ENCODE measurements at places on chromosomes 3 and 15.

DNA sequence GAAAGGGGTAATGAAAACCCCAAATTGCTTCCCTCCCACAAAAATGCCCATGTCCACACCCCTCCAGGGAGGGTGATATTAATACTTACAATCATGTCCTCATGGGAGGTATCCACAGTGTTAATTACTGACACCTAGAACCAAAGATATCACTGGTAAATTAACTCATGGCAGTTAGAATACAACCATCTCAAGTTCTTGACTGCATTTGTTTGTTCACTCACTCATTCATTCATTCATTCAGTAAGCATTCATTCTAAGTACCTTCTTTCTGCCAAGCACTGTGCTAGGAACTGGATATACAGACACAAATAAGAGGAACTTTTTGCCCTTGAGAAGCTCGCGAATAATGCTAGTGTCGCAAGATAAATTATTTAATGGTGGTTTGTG, 3.0 kb downstream of the SEC13 start:
- DNase-seq = no peak

DNA sequence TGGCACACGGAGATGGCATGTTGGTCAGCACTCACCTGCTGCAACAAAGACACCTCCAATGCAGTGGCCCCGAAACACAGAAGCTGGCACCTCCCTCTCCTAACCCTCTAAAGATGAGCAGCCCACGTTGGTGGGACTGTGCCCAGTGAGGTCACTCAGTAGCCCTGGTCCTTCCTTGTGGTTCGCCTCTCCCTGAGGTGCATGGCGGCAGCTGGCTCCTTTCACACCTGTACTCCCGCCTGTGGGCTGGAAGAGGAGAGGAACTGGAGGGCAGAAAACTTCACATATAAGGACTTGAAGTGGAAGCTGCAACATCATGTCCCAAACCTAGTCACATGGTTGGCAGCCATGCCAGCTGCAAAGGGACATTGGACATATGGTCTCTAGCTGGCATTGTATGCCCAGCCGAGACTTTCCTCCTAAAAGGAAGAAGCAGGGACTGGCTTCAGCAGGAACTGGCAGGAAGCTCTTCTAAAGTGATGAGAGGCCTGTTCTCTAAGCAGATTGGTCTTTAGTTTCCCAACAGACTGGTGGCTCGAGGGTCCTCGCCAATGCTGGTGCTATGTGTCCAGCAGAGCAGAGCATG, 10.8 kb upstream of the C3orf22 start:
- no peak for DNase-seq

DNA sequence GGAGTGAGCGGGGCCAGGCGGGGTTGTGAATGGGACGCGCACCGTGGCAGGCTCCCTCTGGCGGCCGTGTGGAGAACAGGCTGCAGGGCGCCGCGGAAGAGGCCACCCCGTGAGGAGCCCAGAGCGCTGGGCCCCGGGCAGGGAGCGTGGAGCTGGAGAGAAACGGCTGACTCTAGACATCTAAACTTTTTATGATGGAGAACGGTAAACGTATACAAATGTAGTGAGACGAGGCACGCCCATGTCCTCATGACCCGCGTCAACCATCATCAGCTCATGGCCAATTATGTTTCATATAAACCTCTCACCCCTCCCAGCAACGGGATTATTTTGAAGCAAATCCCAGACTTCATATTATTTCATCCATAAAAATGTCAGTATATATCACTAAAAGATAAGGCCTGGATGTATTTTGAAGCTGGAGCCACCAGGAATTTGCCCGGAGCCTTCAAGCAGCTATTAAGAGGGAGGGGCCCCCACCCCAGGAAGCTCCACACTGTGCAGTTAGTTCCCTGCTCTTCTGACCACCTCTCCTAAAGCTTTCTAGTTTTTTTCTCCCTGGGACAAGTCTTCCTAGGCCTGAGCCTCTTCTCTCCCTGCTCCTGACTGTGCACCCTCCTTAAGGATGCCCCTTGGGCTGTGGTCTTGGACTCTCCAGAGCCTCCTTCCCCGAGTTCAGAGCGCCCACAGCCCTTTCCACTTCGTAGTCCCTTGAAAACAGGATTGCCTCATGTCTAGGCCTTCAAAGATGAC, 149.5 kb downstream of the SMAD6 start:
- peak; percentile 80 for DNase-seq

DNA sequence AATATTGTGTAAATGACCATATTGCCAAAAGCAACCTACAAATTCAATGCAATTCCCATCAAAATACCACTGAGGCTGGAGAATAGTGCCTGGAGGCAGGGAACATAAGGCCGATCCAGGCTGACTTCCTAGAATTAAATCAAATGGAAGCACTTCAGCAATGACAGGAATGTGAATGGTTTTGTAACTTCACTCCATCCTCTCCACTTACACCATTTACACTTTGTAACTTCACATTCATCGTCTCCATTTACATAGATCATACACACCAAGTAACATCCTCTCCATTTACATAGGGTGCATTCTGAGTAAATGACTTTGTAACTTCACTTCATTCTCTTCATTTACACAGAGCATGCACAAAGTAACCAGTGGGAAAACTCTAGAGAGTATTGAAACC, 11.6 kb downstream of the STRIT1 start:
- DNase-seq = no peak

DNA sequence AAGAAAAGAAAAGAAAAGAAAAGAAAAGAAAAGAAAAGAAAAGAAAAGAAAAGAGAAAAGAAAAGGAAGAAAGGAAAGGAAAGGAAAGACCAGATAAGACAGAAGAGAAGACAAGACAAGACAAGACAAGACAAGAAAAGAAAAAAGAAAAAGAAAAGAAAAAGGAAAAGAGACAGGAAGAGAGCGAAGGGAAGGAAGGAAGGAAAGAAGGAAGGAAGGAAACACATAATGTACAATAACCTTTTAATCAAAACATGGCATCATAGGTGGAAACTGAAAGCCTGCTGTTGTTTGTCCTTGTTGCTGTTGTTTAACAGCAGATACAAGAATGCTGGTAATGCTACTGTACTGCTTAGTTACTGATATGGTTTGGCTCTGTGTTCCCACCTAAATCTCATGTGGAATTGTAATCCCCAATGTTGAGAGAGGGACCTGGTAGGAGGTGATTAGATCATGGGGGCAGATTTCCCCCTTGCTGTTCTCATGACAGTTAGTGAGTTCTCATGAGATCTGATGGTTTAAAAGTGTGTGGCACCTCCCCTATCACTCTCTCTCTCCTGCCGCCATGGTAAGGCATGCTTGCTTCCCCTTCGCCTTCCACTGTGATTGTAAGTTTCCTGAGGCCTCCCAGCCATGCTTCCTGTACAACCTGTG, 67.3 kb downstream of the MCF2L2 start:
- DNase-seq = no peak

DNA sequence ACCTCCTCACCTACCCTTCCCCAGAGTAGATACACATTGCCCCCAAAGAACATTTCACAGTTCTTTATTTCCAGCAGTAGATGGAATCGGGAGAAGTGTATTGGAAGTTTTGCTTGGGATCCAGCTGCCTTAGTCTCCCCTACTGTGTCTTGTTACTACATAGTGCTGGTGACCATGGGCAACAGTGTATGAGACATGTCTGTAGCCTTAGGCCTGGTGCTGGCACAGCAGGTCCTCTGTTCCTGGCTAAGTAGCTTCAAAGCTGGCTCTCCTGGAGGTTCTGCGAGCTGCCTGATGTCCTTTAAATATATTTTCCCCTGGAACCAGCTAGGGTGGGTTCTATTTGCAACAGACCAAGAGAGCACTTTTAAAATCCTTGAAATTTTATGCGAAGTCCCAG, 174.7 kb downstream of the THSD4 start:
- DNase-seq = no peak

DNA sequence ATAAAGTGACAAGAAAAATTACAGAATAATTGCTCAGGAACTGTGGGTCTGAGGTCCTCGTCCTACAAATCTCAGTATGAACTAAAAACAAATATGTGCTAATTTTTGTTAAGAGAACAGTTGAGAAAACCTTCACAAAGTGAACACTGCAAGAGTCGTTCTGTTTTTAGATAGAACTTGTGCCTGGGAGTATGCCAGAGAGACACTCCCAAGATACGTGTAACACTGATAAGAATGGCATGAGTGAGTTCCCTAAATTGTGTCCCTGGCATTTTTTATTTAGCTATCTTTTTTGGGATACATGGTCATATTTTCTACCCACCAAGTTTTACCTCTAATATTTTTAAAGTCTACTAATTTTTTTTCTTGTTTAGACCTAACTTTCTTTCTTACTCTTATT, 860.0 kb upstream of the NR2F2 start:
- DNase-seq = no peak

DNA sequence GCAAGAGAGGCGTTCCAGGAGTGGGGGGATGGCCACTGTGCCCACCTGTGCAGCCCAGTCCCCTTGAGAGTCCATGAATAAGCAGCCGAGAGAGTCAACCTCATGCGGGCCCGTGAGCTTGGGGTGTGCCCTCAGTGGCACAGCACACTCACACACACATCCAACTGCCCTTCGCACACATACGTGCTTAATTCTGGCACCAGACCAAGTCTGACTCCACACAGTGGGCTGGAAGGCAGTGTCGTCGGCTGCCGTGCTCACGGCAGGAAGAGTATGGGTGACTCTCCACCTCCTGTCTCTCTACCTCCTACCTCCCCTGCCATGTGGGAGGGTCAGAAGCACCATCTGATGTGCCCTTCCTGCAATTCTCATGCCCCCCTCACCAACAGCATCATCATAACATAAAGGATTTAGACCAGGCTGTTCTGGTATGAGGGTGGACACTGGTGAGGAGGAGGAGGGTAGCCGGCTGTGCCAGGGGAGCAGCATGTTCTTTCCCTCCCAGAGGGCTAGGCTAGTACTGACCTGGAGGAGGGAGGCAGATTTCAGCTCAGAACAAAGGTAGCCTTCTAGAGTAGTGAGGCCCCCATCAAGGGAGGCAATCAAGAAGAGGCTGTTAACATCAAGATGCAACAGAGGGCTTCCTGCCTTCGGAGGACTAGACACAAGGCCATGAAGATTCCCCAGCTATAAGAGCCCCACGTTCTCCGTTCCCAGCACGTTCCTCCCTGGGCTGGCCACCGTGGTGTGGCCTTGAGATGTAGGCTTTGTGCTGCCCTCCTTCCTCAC, 5.3 kb upstream of the STRA6 start:
- DNase-seq = no peak

DNA sequence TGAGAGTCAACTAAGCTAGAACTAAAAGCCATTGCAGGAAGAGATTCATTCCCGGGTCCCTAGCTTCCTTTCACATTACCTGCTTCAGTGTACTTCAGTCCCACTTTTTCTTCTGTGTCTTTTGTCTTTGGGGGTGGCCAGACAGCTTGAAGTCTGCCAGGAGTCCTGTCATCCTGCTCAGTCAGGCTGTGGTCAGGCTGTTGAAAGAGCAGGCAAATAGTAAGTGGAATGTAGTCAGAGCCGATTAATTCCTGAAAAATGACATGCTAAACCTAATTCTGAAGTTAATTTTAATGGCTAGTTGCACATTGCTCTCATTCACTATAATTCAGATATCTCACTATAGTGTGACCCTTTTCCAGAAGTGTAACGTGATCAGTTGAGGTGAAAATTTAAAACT, 129.6 kb downstream of the FMN1 start:
- no peak for DNase-seq

DNA sequence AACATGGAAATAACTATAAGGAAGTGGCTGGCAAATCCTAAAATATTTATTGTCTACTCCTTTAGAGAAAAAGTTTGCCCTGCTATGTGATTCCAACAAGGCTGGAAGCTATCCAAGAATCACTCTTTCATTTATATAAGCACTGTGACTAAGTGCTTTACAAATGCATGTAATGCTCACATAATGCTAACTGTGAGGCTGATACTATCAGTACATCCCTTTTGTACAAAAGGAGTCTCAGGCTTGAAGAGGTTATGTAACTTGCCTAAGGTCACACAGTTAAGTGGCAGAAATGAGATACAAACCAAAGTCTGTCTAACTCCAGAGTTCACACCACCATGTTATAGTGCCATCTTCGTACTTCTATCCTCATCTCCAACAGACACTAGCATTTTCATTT, 17.0 kb downstream of the TOPBP1 start:
- DNase-seq = no peak

GRCh38 chr3:127078626-127079025, 95.7 kb downstream of the PLXNA1 start:
- DNase-seq = no peak

DNA sequence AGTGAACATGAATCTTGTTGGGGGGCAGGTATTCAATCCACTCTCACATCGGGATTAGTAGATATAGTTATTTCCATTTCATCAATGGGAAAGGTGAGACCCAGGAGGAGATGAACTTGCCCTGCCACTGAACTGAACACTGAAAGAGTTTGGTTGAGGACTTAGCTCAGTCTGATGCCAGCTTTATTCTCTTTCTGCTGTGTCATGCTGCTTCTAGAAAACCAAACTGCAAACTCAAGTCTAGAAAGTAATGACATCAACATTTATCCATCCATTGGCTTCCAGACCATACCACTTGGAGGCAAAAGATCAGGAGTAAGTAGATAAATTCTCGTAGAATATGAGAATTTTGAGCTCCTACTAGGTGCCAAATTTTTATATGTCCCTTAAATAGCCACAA, 288.0 kb upstream of the CTNNB1 start:
- no peak for DNase-seq

DNA sequence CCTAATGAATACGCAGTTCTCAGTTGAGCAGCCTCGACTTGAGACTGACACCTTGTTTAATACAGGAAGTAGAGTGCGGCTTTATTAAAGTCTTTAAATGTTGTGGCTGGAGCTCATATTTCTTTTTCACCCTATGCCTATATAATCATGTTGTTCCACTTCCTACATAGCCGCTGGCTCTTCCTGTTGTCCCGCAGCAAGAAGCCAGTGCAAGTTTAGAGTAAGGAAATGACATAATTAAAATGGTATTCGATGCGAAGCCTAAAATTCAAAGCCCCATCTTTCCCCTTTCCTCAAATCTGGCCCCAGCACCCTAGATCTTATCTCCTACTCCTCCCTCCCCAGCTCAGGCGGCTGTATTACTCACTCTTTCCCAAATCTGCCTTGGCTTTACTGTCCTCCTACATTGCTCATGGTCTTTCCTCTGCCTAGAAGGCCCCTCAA, 7.5 kb upstream of the PHLDB2 start:
- no peak for DNase-seq

DNA sequence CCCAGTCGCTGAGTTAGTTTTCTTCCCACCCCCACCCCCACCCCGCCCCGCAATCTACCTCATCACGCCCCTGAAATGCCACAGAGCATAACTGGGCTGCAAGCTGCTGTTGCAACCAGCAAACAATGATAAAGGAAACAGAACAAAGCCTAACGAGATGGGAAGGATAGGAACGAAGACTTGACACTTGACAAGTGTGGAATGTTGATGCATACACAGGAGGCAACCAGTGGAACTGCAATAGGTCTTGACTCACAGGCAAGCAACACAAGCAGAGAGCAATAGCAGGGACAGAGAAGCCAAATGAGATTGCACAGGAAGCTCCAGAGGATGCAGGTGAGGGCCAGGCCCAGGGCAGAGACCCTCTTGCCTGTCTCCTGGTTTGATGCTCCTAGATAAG, 225.9 kb downstream of the IGSF11 start:
- DNase-seq = no peak

GRCh38 chr3:27089068-27089467, 280.1 kb downstream of the NEK10 start:
- DNase-seq = no peak

- no peak for DNase-seq
Observed at GRCh38 chr3:62837145-62837787, 38.0 kb downstream of the CADPS start.
